ENCODE measurements at places on chromosomes 6 and 20. TPM values are rescaled to one million over a fixed set of nuclear protein-coding genes. Genes with fewer than 3 reads are reported as not detected.

RAB32 gene
- 36.7 TPM for total RNA-seq

PDE10A gene
- total RNA-seq = 2.7 TPM

MROH8 gene
- total RNA-seq = 2.8 TPM

VIP gene
- total RNA-seq = 0.98 TPM

SLC24A3 gene
- total RNA-seq = 5.9 TPM

ZBTB24 gene
- total RNA-seq = 9.1 TPM

TRAPPC3L gene
- total RNA-seq = not detected

PRDM13 gene
- not detected for total RNA-seq

IPCEF1 gene
- total RNA-seq = 5.6 TPM

CAGE1 gene
- total RNA-seq = not detected

SOX4 gene
- total RNA-seq = 18.2 TPM

RSPH9 gene
- not detected for total RNA-seq

EYA2 gene
- 12.5 TPM for total RNA-seq

ADAM33 gene
- 37.4 TPM for total RNA-seq

MUC21 gene
- not detected for total RNA-seq

GSTA3 gene
- total RNA-seq = not detected

ERVFRD-1 gene
- total RNA-seq = not detected

BPIFA1 gene
- total RNA-seq = not detected

SLC22A7 gene
- total RNA-seq = not detected

CD40 gene
- total RNA-seq = 21.6 TPM

SPDEF gene
- 123 TPM for total RNA-seq

BLTP3A gene
- total RNA-seq = 10.5 TPM

TSHZ2 gene
- total RNA-seq = 59.6 TPM

TMEM217 gene
- not detected for total RNA-seq

DEFB129 gene
- not detected for total RNA-seq

SIRPD gene
- not detected for total RNA-seq

C6orf58 gene
- 0.44 TPM for total RNA-seq

FKBP1C gene
- total RNA-seq = 0.33 TPM

NKX2-2 gene
- total RNA-seq = not detected

CST2 gene
- total RNA-seq = not detected

COMMD7 gene
- 24.3 TPM for total RNA-seq

IP6K3 gene
- total RNA-seq = 4.2 TPM

VSTM2L gene
- 0.44 TPM for total RNA-seq

TFAP2C gene
- total RNA-seq = 66.9 TPM

IRF4 gene
- 9.1 TPM for total RNA-seq

SLC2A10 gene
- total RNA-seq = 26.9 TPM

ADGRG6 gene
- 8.2 TPM for total RNA-seq

EIF6 gene
- total RNA-seq = 81.9 TPM

SIM1 gene
- total RNA-seq = 2.0 TPM

NINL gene
- total RNA-seq = 6.9 TPM

SLC16A10 gene
- total RNA-seq = 1.3 TPM

IL17A gene
- not detected for total RNA-seq

HRH3 gene
- not detected for total RNA-seq

RSPH3 gene
- total RNA-seq = 9.5 TPM

PROKR2 gene
- not detected for total RNA-seq

SLC22A1 gene
- total RNA-seq = 1.3 TPM

CLVS2 gene
- total RNA-seq = not detected

GHRH gene
- total RNA-seq = not detected
